IPS DF 6.9 (cell line): ENCODE measurements at places on chromosomes 16 and 17.

DNA sequence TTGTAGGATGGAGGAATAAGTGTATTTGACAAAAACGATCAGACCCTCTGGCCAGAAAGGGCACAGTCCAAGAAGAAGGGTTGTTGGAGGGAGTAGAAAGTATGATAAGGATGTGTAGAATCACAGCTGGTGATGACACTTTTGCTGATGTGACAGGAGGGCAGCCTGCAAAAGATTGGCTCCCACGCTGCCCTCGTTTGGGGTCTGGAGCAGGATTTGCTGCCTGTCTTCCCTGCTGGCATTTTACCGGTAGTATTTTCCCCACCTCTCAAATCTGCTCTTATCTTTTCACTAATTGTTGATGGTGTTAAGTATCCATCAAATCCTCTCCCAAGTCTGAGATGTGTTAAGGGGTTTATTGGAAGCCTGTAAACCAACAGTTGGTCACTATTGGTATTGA is 208.8 kb downstream of the CCDC182 start:
- H3K4me3 ChIP-seq: no peak overlapping the region
- peaks cover 3% of the 10 kb centered on the region for H3K4me1 ChIP-seq
- DNase-seq: no peak
- no peak overlapping the region for H3K27ac ChIP-seq
- no peaks in the 10 kb centered on the region for H3K27me3 ChIP-seq

GRCh38 chr16:84299734-84300440 is 5.2 kb downstream of the WFDC1 start:
- no peak overlapping the region for H3K4me3 ChIP-seq
- H3K27ac ChIP-seq: no peak overlapping the region
- peaks cover 2% of the 10 kb centered on the region for H3K4me1 ChIP-seq
- H3K27me3 ChIP-seq: no peaks in the 10 kb centered on the region
- H3K36me3 ChIP-seq: no peaks in the 10 kb centered on the region
- no peak for DNase-seq

GRCh38 chr17:6712058-6712853 is 913 bp downstream of the SLC13A5 start:
- H3K27ac ChIP-seq: no peak overlapping the region
- H3K27me3 ChIP-seq: peaks cover 8% of the 10 kb centered on the region; the same call in 1 of the 2 replicates
- no peaks in the 10 kb centered on the region for H3K36me3 ChIP-seq
- no peaks in the 10 kb centered on the region for H3K4me1 ChIP-seq

GRCh38 chr17:79732254-79732653 is 1.5 kb downstream of the ENPP7 start:
- DNase-seq: no peak
- H3K4me1 ChIP-seq: no peaks in the 10 kb centered on the region
- no peak overlapping the region for H3K27ac ChIP-seq
- H3K27me3 ChIP-seq: no peaks in the 10 kb centered on the region
- no peaks in the 10 kb centered on the region for H3K36me3 ChIP-seq
- no peak overlapping the region for H3K4me3 ChIP-seq

- no peaks in the 10 kb centered on the region for H3K27me3 ChIP-seq
- DNase-seq: no peak
- H3K4me3 ChIP-seq: peak within 1 kb of the TSS; percentile 9; the same call in 1 of the 2 replicates
- H3K4me1 ChIP-seq: peaks cover 4% of the 10 kb centered on the region; the same call in 1 of the 2 replicates
- H3K36me3 ChIP-seq: no peaks in the 10 kb centered on the region
These were observed at the start of gene ADGRG1 for GRCh38 chr16:57628008-57628781. Gene ADGRG1, plus strand, starts transcription at chr16:57628630. Its CDS starts 21,658 bp downstream, at chr16:57650288.

- H3K4me1 ChIP-seq: no peaks in the 10 kb centered on the region; the same call in 1 of the 2 replicates
- H3K36me3 ChIP-seq: no peaks in the 10 kb centered on the region
- no peak overlapping the region for H3K27ac ChIP-seq
- H3K4me3 ChIP-seq: no peak overlapping the region
- no peak for DNase-seq
These were observed 9.9 kb downstream of the ABR start for GRCh38 chr17:1169929-1170312.

DNA sequence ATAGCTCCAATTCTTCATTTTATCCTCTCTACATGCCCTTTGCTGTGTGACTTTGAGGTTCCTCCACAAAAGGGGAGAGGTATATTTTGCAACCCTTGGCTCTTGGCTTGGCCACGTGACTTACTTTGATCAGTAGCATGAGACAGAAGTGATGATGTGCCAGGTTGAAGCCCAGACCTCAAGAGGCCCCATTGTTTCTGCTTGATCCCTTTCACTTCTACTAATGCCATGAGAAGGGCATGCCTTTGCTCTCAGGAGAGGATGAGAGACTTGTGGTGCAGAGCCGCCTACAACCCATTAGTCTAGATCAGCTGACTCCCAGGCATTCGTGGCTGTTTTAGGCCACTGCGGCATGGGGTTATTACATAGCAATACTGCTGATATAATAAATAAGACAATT is 356.2 kb upstream of the SALL1 start:
- no peaks in the 10 kb centered on the region for H3K36me3 ChIP-seq
- no peaks in the 10 kb centered on the region for H3K27me3 ChIP-seq
- DNase-seq: no peak
- no peaks in the 10 kb centered on the region for H3K4me1 ChIP-seq
- H3K27ac ChIP-seq: no peak overlapping the region

GRCh38 chr17:12545877-12546513 is 119.7 kb upstream of the MYOCD start:
- no peak overlapping the region for H3K27ac ChIP-seq
- H3K4me3 ChIP-seq: no peak overlapping the region
- no peaks in the 10 kb centered on the region for H3K4me1 ChIP-seq
- H3K36me3 ChIP-seq: no peaks in the 10 kb centered on the region
- DNase-seq: peak; percentile 73

GRCh38 chr16:4481526-4481925 is 5.3 kb downstream of the HMOX2 start:
- peaks cover 1% of the 10 kb centered on the region; the same call in 1 of the 2 replicates for H3K4me1 ChIP-seq
- H3K27ac ChIP-seq: no peak overlapping the region
- no peak overlapping the region for H3K4me3 ChIP-seq

DNA sequence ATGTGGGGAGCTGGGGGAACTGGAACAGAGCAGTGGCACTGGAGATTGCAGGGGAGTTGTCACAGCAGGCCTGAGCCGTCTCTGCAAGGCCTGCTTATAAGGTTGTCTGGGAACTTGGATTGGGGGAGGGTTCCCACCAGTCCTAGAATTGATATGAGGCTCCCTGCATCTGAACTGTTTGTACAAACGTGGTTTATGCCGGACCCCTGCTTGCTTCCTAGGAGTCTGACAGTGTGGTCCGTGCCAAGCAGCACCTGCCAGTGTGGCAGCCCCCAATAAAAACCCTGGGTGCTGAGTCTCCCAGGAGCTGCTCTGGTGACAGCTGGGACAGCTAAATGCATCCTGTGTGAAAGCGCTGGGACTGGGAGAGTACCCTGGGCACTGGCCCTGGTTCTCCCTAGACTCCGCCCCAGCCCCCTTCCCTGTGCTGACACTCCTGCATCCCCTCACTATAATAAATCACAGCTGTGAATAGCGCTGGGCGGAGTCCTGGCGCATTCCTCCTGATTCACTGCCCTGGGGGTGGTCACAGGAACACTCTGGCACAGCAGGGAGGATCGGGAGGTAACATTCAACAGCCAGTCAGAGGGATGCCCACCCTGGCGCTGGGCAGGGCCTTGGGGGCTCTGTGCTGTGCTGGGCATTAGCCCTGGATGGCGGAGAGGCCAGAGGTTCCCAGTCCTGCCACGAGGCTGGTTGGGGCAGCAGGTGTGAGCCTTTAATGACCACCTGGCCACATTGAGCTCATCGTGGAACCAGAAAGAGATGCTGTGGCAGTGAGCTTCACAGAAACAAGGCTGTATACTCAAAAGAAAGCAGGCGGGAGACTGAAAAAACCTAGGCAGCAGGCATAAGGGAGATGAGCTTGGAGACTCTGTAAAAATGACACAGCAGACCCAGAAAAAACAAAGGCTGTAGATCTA is 45.6 kb downstream of the RMI2 start:
- H3K4me1 ChIP-seq: peaks cover 3% of the 10 kb centered on the region; the same call in 1 of the 2 replicates
- H3K36me3 ChIP-seq: no peaks in the 10 kb centered on the region; the same call in 1 of the 2 replicates
- no peak overlapping the region for H3K27ac ChIP-seq
- no peaks in the 10 kb centered on the region for H3K27me3 ChIP-seq
- no peak overlapping the region for H3K4me3 ChIP-seq

- no peak overlapping the region for H3K27ac ChIP-seq
- DNase-seq: no peak
- H3K27me3 ChIP-seq: no peaks in the 10 kb centered on the region
- no peak overlapping the region for H3K4me3 ChIP-seq
- H3K36me3 ChIP-seq: no peaks in the 10 kb centered on the region
- H3K4me1 ChIP-seq: no peaks in the 10 kb centered on the region
These were observed 22.4 kb downstream of the MIS12 start for GRCh38 chr17:5508810-5509209.

DNA sequence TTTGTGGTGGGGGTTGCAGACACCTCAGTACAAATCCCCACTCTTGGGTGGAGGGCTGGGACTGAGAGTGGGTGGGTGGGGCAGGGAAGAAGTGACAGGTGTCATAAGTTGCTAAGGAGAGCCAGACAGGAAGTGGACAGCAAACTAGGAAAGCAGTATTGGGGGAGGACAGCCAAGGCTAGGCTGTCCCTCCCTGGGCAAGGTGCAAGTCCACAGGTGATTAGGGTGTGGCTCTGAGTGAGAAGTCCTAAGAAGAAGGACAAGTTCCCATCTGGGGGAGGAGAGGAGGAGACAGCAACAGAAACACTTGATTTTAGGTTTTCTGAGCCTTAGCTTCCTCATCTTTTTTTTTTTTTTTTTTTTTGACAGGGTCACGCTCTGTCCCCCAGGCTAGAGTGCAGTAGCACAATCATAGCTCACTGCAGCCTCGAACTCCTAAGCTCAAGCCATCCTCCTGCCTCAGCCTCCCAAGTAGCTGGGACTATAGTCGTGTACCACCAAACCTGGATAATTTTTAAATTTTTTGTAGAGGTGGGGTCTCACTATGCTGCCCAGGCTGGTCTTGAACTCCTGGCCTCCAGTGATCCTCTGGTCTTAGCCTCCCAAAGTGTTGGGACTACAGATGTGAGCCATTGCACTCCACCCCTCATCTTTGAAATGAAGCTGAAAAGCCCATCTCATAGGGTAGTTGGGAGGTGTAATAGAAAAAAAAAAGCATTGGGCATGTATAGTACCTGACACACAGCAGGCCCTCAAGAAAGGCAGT is 2.5 kb downstream of the MAPK3 start:
- DNase-seq: no peak
- no peaks in the 10 kb centered on the region for H3K27me3 ChIP-seq
- no peak overlapping the region for H3K27ac ChIP-seq
- H3K4me1 ChIP-seq: no peaks in the 10 kb centered on the region
- H3K4me3 ChIP-seq: no peak overlapping the region

- H3K4me1 ChIP-seq: peaks cover 1% of the 10 kb centered on the region; the same call in 1 of the 2 replicates
- no peak for DNase-seq
- no peak overlapping the region for H3K4me3 ChIP-seq
- no peaks in the 10 kb centered on the region for H3K27me3 ChIP-seq
These were observed 29.4 kb downstream of the CACNA1H start for GRCh38 chr16:1182316-1182671.

DNA sequence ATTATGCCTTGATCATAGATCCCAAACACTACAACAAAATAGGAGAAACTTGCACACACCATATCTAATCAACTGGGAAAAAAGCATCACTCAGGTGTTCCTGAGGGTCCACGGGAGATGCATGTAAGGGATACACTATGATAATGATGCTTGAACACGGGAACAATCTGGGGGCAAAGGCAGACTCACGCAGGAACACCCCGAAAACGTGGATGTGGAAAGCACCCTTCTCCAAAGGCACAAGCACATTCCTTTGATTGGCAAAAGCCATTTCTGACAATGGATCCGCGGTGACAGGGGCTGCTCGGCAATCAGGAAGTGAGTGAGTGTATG is 1.3 kb downstream of the ZNF652 start:
- H3K27me3 ChIP-seq: no peaks in the 10 kb centered on the region
- H3K27ac ChIP-seq: no peak overlapping the region
- no peaks in the 10 kb centered on the region for H3K36me3 ChIP-seq
- H3K4me1 ChIP-seq: peaks cover 2% of the 10 kb centered on the region
- peak overlapping the region; percentile 96; the same call in 1 of the 2 replicates for H3K4me3 ChIP-seq

- H3K4me1 ChIP-seq: 0 out of 2 replicates have a peak, but pooled peaks cover 2% of the 10 kb centered on the region
- DNase-seq: no peak
These were observed at the start of gene DYNC1LI2 for GRCh38 chr16:66751303-66751991. Gene DYNC1LI2, minus strand, starts transcription at chr16:66751609. Its CDS starts 18 bp downstream, at chr16:66751591.

- DNase-seq: no peak
- H3K27ac ChIP-seq: no peak overlapping the region
- H3K4me3 ChIP-seq: no peak overlapping the region
- H3K36me3 ChIP-seq: no peaks in the 10 kb centered on the region
- H3K4me1 ChIP-seq: peaks cover 8% of the 10 kb centered on the region
These were observed 124.2 kb downstream of the PARN start for GRCh38 chr16:14505846-14506245.

GRCh38 chr17:67992548-67993152 is 3.6 kb downstream of the C17orf58 start:
- no peaks in the 10 kb centered on the region for H3K36me3 ChIP-seq
- H3K27me3 ChIP-seq: no peaks in the 10 kb centered on the region; the same call in 1 of the 2 replicates
- H3K4me1 ChIP-seq: no peaks in the 10 kb centered on the region
- H3K4me3 ChIP-seq: peak overlapping the region; percentile 65
- no peak overlapping the region for H3K27ac ChIP-seq

DNA sequence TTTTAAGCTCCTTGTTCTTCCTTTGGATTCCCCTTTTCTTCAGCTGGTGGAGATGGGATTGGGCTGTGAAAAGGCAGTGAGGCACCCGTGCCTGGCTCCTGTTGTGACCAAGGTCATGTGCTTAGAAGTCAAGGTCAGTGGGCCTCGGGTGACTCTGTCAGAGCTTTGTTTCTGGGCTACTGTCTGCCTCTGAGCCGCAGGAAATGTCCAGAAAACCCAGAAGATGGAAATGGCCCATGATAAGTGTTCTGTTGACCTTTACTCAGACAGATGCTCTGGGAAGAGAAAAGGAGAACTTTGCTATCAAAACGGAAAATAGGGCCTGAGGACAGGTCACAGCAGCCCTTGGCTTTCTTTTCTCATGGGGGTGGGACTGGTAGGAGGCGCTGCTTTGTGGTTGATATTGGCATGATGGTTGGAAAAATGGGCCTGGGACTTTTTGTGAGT is 2.9 kb downstream of the ABCC1 start:
- no peaks in the 10 kb centered on the region for H3K36me3 ChIP-seq
- no peak overlapping the region for H3K27ac ChIP-seq
- no peak for DNase-seq
- no peak overlapping the region for H3K4me3 ChIP-seq
- no peaks in the 10 kb centered on the region for H3K27me3 ChIP-seq

DNA sequence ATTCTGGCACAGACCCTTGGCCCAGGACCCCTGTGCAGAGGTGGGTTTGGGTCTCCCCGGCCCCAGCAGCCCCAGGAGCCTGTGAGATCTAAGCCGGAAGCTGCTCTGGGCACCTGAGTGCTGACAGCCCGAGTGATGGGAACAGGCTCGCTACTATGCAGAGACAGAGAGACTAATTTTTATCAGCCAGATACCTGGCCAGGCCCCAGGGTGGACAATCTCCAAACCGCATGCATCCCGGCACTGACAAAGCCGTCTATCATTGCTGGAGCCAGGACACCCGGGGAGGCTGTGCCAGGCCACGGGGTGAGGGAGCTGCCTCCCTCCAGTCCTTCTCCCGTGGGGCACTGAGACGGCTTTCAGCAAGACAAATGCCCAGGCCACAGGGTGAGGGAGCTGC is 25.0 kb downstream of the CBFA2T3 start:
- no peak overlapping the region for H3K4me3 ChIP-seq
- H3K27me3 ChIP-seq: no peaks in the 10 kb centered on the region
- no peaks in the 10 kb centered on the region for H3K36me3 ChIP-seq
- no peaks in the 10 kb centered on the region for H3K4me1 ChIP-seq
- no peak overlapping the region for H3K27ac ChIP-seq

GRCh38 chr16:85136702-85137322 is 24.5 kb upstream of the CIBAR2 start:
- H3K27me3 ChIP-seq: no peaks in the 10 kb centered on the region
- no peak for DNase-seq
- H3K4me1 ChIP-seq: 0 out of 2 replicates have a peak, but pooled peaks cover 1% of the 10 kb centered on the region
- no peak overlapping the region for H3K4me3 ChIP-seq
- no peak overlapping the region for H3K27ac ChIP-seq
